ENCODE measurements at places on chromosomes 2 and 18. TPM values are rescaled to one million over a fixed set of nuclear protein-coding genes. Genes with fewer than 3 reads are reported as not detected.

Gene L3MBTL4
- 15.0 TPM for total RNA-seq

DNA sequence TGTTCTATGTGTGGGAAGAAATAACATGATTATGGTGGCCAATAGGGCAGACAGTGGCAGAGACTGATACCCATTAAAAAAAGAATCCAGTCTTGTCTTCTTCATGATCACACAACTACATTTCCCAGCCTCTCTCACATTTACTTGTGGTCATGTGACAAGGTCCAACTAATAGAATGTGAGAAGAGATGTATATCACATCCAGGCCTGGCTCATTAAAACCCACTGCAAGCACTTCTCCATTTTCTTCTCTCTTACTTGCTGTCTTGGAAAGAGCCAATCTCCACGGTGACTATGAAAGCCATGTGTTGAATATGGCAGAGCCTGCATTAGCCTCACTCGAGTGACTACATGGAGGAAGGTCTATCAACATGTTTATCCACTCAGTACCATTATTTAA lies 306.2 kb upstream of the ZEB2 start:
- DNase-seq = no peak

DNA sequence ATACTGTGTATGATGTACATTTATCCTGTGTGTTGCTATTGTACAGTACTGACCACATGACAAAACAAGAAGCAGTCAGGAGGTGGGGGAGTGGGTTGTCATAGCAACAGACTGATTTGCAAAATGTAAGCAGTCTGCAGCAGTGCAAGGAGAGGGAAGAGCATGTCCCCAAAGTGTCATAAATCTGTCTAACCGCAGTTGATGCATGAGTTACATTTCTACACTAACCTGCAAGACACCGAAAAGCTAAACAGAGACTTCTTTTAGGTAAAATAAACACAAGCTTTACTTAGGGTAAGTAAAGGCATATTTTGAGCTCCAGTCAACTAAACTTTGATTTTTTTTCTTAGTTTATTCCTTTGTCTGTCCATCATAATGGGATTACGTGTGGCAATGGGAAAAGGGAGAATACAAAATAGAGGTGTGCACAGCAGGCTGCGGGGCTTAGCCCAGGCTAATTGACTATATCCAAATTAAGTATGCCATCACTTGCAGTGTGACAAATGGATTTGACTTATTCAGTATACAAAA lies 134.5 kb downstream of the MEIS1 start:
- no peak for DNase-seq

- no peak for DNase-seq
These were observed 162.0 kb upstream of the HAAO start for GRCh38 chr2:42954227-42954962.

- DNase-seq = no peak
These were observed 1348.6 kb upstream of the ACVR2A start for GRCh38 chr2:146496248-146496647.

All from liver (tissue), 10 donors.